Frontal cortex (tissue), 4 donors: ENCODE measurements at places on chromosomes 1 and 21.
A peak's percentile ranks its signal among the peaks of the same experiment; 100 is the strongest.

DNA sequence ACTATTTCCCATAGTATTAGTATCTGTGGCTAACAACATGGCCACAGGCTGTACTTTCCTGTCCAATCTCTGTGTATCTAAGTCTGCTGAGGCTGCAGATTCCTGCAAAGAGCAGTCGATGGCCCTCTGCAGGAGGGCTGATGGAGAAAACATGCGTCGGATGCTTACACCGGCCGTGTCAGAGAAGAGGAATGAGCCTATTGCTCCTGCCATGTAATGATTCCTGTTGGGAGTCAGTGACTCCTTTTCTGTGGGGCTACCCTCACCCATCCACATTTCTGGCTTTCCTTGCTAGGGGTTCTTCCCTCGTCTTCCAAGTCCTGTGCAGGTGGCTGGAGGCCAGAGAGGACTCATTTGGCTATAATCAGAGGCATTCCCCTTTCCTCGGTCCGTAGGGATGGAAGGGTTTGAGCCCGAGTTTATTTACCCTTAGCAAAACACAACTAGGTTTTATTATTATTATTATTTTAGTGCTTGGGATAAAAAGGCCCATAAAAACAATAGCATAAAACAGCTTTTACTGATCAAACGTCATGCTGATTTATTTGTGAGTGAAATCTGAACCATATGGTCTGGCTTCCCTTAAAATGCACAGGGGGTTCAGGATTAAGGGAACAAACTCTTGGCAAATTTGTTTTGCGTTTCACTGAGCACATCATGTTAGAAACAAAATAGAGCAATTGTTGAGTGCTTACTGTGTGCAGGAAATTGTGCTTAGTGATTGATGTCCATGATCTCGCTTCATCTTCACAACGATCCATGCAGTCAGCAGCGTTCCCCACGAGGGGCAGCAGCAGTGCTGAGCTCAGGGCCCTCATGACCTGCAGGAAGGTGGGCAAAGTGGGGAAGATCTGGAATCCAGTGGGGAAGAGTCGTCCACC, 70.8 kb downstream of the KIF26B start:
- no peak for DNase-seq

GRCh38 chr1:167860231-167860923, 53.6 kb downstream of the ADCY10 start:
- DNase-seq = no peak

DNA sequence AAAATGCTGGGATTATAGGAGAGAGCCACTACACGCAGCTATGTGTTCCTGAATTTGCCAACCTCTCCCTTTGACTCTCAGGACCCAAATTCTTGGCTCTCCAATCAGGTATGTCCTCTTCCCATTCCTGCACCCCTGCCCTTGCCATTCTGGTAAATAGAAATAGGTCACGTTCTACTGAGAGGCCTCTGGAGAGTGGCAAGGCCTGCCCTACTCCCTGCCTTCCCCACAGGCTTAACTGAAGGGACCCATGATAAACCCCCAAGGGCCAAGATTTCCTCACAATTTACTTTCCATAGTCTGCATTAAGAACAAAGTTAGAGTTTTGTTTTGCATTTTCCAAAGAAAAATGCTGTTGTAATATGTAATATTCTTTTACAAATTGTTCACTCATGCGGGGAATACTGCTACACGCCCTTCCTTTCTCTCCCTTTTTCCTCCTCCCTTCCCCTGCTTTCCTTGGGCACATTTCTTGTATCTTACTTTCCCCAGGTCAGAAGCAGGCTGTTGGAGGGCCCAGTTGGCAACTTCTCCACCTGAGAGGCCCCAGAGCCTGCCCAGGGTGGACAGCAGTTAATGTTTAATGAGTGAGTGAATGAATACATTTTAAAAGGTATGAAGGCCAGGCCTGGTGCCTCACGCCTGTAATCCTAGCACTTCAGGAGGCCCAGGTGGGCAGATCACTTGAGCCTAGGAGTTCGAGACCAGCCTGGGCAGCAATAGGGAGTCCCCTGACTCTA, 33.9 kb upstream of the PUM1 start:
- DNase-seq = no peak

DNA sequence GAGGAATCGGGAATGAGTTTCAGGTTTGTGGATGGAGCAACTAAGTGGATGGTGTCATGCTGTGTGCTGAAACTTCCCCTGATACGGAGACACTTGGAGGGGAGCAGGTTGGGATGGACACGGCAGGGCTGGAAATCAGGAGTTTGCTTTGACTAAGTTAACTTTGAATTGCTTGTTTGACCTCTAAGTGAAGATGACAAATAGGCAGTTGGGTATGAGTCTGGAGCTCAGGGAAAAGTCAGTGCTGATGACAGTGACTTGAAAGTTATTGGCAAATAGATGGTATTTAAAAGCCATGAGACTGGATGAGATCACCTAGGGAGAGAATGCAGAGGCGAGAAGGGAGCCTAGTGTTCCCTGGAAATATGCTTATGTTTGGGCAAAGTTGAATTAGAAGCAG, 12.8 kb upstream of the ZSCAN20 start:
- DNase-seq = no peak

DNA sequence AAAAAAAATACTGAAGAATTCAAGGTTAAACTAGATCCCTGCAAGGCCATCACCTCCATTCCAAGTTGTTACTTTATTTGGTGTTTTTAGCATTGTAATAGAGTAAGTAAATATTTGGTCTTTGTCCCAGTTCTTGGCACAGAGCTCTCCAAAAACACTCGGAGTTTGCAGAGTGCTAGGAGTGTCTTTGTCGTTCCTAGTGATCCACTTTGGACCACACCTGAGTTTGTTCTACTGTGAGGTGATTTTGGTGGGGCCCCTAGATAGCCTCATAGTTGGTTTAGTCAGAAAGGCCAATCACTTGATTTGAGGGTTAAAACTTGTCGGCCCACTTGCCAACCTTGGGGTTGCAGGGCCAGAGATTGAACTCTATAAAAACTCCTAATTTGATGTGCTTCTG, 25.6 kb downstream of the SYNC start:
- no peak for DNase-seq

DNA sequence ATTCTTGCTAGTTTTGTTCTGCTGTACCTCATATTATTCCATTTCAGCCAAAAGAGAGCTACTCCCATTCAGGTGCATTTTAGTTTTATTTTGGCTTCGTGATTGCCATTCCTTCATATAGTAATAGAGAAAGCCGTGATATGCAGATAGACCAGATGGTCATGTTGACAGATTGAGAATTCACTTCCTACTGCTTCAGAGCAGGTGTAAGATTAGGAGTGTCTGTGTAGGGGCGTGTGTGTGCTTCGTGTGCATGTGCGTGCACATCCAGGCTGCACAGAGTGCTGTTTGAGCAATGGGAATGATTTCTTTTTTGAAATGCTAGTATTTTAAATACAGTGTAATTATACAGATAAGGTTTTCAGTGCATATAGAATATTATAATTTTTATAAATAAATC, 10.3 kb downstream of the NFIA start:
- DNase-seq = no peak

GRCh38 chr1:202317941-202318925, 23.5 kb downstream of the UBE2T start:
- no peak for DNase-seq

DNA sequence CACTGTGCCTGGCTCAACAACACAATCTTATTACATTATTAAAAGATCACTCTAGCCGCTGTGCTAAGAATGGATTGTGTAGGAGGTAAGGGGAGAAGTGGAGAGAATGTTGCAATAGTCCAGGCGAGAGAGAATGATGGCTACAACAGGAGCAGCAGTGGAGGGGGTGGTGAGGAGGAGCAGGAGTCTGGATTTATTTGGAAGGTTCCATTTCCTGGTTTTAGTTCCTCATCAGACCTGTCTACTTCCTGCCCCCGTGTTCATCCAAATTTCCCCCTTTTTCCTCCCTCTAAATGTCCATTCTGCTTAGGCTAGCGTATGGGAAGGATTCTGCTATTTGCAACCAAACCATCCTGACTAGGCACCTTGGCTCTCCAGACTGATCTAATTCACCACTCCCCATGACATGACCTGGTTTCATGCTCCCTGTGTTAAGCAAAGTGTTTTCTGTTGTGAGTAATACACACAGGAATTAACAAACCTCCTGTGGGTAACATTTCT, 35.1 kb upstream of the EYA3 start:
- no peak for DNase-seq

DNA sequence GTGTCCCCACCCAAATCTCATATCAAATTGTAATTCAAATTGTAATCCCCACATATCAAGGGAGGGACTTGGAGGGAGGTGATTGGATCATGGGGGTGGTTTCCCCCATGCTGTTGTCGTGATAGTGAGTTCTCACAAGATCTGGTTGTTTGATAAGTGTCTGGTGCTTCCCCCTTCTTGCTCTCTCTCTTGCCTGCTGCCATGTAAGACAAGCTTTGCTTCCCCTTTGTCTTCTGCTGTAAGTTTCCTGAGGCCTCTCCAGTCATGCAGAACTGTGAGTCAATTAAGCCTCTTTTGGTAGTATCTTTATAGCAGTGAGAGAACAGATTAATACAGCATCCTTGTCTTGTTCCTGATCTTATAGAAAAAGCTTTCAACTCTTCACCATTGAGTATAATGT, 6.5 kb upstream of the LRRC39 start:
- DNase-seq = no peak

GRCh38 chr1:230028602-230029223, 38.3 kb upstream of the GALNT2 start:
- DNase-seq = no peak

GRCh38 chr21:45285266-45285931, 2.3 kb downstream of the POFUT2 start:
- no peak for DNase-seq

- DNase-seq = no peak
Measured at GRCh38 chr1:108209456-108210108, 9.4 kb upstream of the SLC25A24 start.

DNA sequence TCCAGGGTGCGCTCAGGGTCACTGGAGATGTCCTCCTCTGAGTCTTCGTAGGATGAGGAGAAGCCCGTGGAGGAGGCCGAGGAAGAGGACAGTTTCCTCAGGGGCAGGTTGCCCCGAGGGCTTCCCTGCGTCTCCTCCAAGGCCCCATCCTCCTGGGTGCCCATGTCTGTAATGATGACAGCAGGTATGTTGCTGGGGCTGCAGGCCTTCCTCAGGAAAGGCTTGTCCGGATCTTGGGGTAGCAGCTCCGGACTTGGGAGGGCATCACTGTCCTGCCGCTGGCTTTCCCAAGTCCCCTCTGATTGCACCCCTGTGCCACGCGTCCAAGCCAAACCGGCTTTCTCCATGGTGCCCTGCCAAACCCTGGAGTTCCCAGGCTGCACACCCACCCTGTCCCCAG, 3.5 kb downstream of the ITPKB start:
- DNase-seq = no peak

DNA sequence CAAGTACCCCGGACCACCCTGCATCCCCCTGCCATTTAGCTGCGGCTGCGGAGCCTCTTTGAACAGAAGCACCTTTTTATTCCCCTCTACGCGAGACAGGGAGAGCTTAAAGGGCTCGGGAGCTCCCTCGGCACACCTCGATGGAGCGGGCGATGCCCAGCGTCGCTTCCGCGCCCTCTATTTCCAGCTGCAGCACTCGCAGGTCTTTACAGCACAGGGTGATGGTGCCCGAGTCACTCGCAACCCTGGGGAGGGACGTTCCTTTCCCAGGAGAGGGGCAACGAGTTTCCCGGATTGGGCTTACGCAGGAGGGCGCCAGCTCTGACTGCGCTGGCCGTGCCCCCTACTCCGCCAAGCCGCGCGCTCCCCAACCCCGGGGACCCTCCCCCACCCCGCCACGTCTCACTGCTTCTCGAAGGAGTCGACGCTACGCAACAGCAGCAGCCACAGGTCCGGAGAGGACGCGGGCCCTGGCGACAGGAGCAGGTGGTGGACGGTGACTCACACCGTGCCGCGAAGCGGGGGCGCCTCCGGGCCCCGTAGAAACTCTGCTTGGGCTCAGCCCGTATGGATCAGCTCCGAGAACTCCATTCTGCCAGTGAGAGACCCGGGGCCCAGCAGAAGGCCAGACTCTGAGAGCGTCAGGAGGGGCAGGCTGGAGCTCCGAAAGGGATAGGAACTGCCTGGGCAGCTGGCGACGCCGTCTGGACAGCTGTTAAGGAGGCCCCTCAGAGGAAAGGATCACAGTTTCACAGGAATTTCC, 5.8 kb upstream of the FAM167B start:
- DNase-seq = peak; percentile 73

DNA sequence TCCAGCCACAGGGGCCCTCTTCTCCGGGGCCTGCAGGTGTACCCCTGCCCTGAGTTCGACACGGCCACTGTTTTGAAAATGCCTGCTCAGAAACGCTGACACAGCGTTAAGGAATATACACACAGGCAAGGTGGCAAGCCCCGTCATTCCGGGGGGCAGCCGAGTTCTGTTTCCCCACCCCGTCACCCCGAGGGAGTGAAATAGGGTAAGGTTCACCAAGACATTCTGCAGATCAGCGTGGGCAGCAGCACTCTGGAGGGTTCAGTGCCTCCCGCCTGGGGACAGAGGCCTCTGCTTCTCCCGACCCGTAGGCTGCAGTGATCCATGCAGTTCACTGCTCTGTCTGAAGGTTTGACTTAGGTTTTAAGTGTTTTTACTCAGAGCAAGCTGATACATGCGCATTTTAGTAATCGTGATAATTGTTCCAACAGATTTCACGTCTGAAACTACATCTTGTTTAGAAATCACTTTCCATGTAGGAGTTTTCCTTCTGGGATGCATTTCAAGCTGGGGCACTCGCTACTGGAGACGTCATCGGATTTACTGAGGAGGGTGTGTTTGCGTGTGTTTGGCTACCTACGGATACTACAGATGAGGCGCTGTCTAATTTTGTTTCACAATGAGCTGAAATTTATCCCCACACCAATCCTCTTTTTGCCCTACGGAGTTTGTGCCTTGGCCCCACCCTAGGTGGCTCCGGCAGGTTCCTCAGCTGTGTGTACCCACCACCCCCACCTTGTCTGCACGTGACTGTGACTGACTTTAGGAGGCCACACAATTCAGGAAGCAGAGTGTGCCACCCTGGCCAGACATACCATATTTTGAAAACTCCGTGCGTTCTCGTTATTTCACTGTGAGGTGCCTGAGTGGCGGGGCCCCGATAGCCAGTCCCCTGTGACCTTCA, 63.5 kb downstream of the AGPAT3 start:
- no peak for DNase-seq

- DNase-seq = no peak
Measured at GRCh38 chr1:42142894-42143675, 10.1 kb upstream of the GUCA2B start.

GRCh38 chr1:182702826-182703524, 18.6 kb upstream of the RGS8 start:
- no peak for DNase-seq

DNA sequence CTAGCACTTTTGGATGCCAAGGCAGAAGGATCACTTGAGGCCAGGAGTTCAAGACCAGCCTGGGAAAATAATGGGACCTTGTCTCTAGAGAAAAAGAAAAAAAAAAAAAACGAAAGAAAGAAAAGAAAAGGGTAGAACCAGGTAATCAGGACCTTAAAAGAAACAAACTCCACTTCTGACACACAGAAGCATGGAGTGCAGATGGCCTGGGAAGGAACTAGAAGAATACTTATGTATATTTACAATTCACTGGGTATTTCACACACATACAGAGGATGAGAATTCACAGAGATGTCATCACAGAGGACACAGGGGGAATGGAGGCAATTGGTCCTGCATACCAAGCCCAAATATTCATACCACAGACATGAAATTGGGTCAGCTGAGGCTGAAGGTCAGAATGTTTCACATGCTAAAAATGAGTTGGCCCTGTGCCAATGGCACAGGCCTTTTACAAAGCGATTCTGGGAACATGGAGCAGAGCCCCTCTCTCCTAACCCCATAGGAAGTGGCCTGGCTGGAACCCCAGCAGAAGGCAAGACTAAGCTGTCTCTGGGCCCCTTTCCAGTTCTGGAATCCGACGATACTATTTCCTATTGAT, 4.4 kb downstream of the B4GALT3 start:
- no peak for DNase-seq
